Activated CD4-positive, alpha-beta memory T cell treated with anti-CD3 and anti-CD28 coated beads for 36 hours (primary cell): ENCODE measurements at places on chromosomes 1 and 21. TPM values are rescaled to one million over a fixed set of nuclear protein-coding genes. Genes with fewer than 3 reads are reported as not detected.

SYTL1 gene
- total RNA-seq = 27.3 TPM

TRNAU1AP gene
- 57.3 TPM for total RNA-seq

DNA sequence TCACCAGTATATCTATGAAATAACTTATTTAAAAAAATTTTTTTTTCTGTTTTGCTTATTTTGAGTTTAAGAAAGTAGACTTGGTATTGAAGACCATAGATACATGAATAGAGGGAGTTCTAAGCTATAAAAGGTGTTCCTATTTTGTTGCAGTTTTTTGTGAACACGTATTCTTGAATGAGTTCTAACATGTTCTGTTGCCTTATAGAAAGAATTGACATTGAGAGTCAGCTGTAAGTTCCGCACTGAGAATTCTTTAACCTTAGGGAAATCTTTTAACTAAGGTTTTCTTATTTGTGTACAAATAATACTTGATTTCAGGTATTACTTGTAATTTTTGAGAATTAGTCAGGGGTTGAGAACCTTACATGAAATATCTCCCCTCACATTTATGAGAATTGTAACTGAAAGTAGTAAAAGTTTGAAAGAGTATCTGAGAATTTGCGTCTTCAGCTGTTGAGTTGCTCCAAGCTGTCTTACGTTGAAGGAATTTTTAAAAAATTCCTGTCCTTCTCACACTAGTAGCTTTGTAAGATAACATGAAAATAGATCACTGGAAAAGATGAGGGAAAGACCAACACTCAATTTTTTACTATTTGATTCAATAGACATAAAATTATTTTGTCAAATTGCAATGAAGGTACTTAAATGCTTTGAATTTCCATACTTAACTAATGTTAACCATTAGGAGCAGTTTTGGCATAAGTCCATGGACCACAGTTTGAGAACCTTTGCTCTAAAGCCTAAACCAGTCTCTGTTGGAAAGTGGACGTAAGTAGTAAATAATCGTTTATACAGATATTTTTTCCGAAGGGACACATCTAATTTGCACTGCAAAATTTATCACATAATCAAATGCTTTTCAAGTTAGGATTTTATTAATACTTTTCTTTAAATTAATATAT is 3.8 kb downstream of the DR1 start:
- DNase-seq = no peak

DNA sequence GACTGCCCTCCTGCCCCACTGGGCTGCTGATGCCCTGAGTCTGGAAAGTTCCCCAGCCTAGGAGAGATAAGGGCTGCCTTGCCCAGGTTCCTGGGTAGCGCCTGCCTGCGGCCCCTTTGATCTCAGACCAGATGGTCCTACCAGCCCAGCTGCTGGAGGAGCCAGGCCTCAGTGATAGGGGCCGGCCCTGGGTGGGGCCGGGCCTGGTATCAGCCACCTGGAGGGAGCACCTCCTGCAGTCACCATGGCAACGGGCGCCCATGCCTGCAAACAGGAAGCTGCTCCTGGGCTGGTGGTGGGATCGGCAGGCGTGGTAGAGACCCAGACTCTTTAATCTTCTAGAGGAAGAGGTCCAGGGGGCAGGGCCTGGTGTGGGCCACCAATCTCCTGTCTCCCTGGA is 119.7 kb upstream of the WNT4 start:
- no peak for DNase-seq
